T-helper 2 cell (primary cell): ENCODE measurements at places on chromosomes 3 and 15.

DNA sequence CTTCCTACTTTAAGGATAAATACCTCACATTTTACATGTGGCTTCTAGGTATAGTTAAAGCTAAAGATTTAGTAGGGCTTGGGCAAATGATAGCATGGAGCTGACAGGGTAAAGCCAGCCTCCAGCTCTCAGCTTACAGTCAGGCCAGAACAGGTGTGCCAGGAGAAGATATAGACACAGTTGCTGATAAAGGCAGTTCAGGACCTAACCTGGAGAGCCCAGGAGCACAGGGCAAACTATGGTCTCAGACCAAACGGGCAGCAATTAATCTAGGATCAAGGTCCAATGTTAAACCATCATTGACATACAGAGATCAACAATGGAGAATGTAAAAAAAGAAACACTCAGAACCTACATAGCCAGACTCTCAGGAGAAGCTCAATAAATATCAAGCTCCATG is 4.0 kb downstream of the WDR49 start:
- DNase-seq = no peak

DNA sequence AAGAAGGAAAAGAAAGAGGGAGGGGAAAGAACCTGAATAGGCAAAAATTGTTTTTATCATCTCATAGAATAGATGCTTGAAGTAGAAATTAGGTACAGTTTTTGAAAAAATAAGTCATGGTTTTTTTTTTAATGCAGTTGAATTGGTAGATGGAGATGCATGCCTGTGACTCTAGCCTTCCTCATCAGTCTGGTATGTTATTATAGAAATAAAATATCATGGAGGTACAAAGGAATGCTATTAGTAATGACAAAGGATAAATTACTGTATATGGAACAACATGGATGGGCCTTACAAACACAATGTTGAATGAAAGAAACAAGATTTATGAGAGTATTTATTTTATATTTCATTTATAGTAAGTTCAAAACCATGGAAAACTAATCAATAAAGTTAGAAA is 162.4 kb upstream of the GALNT15 start:
- DNase-seq = no peak

DNA sequence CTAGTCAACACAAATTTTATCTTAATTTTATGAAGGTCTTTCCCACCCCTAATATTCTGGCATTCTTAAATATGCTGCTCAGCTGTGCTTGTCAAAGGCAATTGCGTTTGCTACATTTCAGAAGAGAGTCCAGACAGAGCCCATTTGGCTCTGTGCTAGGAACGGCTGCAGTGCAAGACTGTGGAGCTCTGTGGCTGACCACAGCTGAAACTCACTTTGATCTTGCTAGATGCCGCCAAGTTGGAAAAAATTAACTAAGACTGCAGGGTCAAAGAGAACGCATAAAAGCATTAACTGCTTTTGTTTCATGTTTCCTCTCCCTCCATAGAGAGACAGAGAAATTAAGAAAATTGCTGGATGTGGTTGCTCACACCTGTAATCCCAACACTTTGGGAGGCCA is 7.6 kb upstream of the PPP1R2 start:
- DNase-seq = peak; percentile 38

- DNase-seq = no peak
Observed at GRCh38 chr3:190058521-190059241, 62.0 kb downstream of the P3H2 start.

DNA sequence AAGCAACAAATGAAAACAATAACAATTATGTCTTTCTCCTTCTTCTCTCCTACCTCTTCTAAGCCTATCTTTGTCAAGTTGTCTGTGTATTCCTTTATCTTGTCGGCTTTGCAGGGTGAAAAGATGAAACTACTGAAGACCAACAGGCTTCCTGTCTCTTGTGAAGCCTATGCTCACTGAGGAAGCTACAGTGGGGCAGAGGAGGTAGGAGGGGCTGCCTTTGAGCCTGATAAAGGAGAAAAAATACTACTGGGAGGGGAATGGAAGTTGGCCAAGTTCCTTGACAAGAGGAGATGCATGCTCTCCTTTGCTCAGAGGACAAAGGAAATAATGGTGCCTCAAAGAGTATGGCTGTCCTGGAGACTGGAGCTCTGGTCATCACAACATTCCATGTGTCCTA is 92.0 kb downstream of the IGSF11 start:
- DNase-seq = no peak

DNA sequence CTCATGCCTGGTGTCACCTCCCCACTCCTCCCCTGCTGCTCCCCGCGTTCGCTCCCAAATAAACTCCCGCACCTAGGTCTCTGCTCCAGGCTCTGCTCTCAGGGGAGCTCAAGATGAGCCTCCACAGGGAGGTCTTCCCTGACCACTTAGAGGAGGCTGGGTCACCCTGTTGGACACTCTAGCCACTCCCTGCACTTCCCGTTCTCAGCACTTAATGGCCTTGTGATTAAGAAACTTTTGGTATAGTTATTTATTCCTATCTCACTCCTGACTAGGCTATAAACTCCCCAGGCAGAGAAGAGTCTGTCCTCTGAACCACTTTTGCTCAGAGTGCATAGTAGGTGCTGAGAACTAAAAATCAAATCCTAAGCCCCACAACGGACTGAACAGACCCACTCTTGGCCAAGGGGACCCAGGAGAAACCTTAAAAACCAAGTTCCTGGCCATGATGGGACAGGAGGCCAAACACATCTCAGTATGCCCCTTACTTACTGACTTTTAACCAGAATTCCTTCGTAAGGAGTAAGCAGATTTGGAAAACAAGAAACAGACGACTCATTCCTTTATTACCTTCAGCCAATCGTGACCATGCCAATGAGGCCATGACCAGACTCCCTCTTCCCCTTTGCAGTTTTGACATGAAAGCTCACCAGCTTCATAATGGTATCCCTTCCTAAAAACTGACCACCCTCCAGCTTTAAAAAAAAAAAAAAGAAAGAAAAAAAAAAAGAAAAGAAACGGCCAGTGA is 69.0 kb upstream of the HRH1 start:
- DNase-seq = no peak

DNA sequence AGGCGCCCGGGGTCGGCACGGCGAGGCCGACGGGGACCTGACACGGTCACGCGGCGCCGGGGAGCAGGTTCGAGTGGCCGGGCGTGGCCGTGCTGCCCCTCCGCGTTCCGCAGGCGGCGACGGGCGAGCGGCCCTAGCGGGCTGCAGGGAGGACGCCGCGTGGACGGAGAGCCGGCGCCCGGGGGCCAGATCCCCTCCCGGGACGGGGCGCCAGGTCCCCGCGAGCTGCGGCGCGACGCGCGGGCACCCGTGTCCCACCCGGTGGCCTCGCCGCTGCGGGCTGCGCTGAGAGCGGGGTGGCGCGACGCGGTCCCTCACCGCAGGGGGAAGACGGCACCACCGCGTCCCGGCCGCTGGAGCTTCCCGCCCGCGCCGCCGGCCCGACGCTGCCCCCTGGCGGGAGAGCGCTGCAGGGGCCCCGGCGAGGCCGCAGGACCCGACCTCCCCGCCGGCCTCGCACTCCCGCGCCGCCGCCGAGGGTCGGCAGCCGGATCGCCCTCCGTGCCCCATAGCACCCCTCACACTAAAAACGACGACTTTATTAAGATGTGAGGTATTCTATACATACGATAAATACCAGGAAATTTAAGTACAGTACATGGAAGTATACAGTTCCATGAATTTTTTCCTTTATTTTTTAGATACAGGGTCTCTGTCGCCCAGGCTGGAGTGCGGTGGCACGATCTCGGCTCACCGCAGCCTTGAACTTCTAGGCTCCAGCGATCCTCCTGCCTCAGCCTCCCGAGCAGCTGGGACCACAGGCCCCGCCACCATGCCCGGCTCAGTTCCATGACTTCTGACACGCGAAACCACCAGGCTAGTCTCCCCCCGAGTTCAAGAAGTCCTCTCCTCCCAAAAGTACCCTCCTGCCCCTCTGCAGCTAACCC is 1.3 kb upstream of the PIGZ start:
- DNase-seq = peak; percentile 52

DNA sequence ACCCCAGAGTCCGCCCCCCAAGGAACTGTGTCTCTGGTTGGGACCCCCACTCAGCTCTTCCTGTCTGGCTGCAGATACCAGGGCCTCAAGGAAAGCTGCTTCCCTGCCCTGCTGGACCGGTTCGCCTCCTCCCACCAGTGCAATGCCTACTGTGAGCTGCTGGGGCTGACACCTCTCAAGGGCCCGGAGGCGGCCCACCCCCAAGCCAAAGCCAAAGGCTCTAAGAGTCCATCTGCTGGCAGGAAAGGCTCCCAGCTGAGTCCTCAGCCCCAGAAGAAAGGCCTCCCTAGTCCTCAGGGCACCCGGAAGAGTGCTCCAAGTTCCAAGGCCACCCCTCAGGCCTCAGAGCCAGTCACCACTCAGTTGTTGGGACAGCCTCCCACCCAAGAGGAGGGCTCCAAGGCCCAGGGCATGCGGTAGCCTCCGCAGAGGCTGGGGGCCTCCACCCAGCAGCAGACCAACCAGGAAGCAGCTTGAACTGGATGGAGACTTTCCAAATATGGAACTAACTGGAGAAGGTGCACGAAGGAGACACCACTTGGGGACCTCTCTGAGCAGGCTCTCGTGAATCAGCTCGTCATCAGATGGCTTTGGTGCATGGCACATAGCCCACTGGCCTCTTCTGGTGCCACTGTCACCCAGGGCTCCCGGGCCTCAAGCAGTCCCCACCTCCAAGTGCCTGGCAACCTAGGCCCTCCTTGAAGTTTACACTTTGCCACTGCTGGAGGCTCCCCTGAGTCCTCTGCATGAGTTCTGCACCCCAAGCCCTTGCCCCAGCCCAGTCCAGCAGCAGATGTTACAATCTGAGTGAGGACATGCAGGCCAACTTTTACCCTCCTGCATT is 16.2 kb upstream of the SLC28A1 start:
- DNase-seq = no peak

DNA sequence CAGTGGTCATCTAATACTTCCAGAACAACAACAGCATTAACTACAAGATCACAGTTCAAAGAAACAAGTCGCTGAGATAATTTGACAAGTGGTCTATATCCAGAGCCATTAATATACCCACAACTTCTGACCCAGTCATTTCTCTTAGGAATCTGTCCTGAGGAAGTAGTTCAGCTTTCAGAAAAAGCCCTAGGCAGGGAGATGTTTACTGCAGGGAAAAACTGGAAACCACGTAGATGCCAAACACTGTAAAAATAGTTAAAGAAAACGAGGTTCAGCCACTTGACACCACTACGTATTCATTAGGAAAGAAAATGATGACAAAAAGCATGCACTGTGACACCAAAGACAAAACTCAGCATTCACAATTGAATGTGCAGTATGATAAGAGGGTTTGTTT is 22.3 kb upstream of the CDCP1 start:
- DNase-seq = no peak

GRCh38 chr15:42128476-42128875 is 28.0 kb downstream of the PLA2G4F start:
- DNase-seq = no peak

- DNase-seq = peak; percentile 82
Observed at GRCh38 chr3:190617185-190617584, 103.3 kb downstream of the IL1RAP start.

GRCh38 chr3:122019493-122019892 is 2.6 kb downstream of the ILDR1 start:
- DNase-seq = no peak

DNA sequence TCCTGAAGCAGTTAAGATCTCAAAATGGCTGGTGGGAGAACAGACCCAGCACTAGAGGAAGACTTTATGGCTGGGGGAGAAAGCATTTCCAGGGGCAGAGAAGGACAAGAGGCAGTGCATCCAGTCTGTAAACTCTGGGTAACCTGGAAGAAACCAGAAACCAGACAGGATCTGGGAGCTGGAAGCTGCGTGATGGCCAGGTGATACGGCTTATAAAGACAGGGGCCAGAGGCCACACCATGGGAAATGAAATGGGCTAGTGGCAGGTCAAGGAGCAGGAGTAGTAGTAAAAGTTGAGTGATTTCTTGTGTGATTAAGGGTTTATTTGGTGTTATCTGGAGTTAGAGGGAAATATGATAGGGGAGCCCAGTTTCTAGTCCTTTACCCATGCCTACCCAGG is 144.7 kb upstream of the ARRDC4 start:
- DNase-seq = no peak

DNA sequence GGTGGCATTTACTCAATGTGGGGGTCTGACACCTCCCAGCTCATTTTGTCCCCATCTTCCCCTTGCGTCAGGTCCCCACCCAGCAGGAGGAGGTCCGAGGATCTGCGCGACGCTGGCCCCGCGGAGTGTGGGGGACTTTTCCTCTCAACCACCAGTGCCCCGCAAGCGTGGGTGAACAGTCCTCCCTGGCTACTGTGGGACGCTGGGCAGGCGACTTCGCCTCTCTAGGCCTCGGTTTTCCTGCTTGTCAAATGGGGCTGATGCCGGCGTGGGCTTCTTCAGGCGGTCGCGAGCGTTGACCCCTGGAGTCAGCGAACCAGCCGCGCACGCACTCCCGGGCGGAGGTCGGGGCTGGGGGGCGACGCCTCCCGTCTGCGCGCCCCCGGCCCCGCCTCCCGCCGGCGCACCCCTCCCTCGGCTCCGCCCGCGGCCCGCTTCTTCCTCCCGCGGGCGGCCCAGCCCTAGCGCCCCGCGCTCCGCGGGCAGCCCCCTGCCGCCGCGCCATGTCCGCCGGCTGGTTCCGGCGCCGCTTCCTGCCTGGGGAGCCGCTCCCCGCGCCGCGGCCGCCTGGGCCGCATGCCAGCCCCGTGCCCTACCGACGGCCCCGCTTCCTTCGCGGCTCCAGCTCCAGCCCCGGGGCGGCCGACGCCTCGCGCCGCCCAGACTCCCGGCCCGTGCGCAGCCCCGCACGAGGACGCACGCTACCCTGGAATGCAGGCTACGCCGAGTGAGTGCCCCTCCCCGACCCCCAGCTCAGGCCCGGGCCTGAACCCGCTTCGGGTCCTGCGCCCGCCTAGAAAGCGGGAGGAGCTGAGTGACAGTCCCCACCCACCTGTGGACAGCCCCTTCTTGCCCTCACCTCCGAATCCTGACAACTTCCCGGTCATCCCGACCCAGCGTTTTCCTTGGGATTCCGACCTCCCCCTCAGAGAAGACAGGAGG is at the start of gene PPM1M:
Gene PPM1M (plus strand): TSS at position 438 of the 942 bp plus-strand sequence. CDS start 66 bp downstream, at position 504.
- DNase-seq = peak; percentile 88

GRCh38 chr3:10733297-10733696 is 82.7 kb upstream of the SLC6A11 start:
- no peak for DNase-seq
